ENCODE measurements at places on chromosomes 13 and 19. TPM values are rescaled to one million over a fixed set of nuclear protein-coding genes. Genes with fewer than 3 reads are reported as not detected.

SIAH3 gene
- not detected for total RNA-seq

VN1R4 gene
- total RNA-seq: not detected

CCL25 gene
- 19.6 TPM for total RNA-seq

ACER1 gene
- total RNA-seq: not detected

CEACAM8 gene
- total RNA-seq: 0.61 TPM

GRAMD1A gene
- 42.9 TPM for total RNA-seq

SMIM44 gene
- not detected for total RNA-seq

TEX26 gene
- not detected for total RNA-seq

KLK15 gene
- total RNA-seq: not detected

PCDH17 gene
- not detected for total RNA-seq

C13orf42 gene
- not detected for total RNA-seq

SBSN gene
- total RNA-seq: not detected

PNMA8B gene
- not detected for total RNA-seq

All from G401 (cell line).